ENCODE measurements at places on chromosomes 2 and 18. TPM values are rescaled to one million over a fixed set of nuclear protein-coding genes. Genes with fewer than 3 reads are reported as not detected.

- no peak overlapping the region for H3K4me3 ChIP-seq
- no peaks in the 10 kb centered on the region for H3K36me3 ChIP-seq
- DNase-seq = no peak
- no peak overlapping the region for H3K27ac ChIP-seq
- H3K4me1 ChIP-seq = no peaks in the 10 kb centered on the region
Observed at GRCh38 chr2:175630280-175631244, 371.5 kb downstream of the LNPK start.

The SCYGR4 gene
- total RNA-seq = not detected

- H3K27ac ChIP-seq = no peak overlapping the region
- H3K4me3 ChIP-seq = no peak overlapping the region
- H3K27me3 ChIP-seq = no peaks in the 10 kb centered on the region
- H3K36me3 ChIP-seq = no peaks in the 10 kb centered on the region
- no peak for DNase-seq
- no peaks in the 10 kb centered on the region for H3K4me1 ChIP-seq
Observed at GRCh38 chr2:153230977-153231376, 247.6 kb downstream of the RPRM start.

The ZBTB14 gene
- total RNA-seq = 5.5 TPM

The ABCB11 gene
- 0.02 TPM for total RNA-seq

DNA sequence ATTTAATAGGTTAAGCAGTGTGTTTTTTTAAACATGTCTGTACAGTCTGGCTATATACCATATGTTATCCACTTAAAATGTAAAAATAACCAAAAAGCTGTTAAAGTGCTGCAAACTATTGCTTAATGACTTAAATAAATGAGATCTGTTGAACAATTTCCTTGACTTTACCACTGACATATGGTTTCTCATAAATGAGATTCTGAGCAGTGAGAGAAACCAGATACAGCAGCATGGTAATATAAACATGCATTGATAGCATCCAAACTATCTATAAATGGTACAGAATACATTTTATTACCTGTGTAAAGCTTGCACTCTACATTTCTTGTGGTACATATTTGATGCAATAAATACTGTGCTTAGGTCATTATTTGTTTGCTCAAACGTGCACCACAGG lies 36.3 kb upstream of the TTC21B start:
- no peaks in the 10 kb centered on the region for H3K36me3 ChIP-seq
- H3K4me1 ChIP-seq = no peaks in the 10 kb centered on the region
- no peak overlapping the region for H3K27ac ChIP-seq
- peaks cover 4% of the 10 kb centered on the region for H3K27me3 ChIP-seq
- no peak for DNase-seq
- H3K4me3 ChIP-seq = no peak overlapping the region

The DYSF gene
- total RNA-seq = 0.14 TPM

DNA sequence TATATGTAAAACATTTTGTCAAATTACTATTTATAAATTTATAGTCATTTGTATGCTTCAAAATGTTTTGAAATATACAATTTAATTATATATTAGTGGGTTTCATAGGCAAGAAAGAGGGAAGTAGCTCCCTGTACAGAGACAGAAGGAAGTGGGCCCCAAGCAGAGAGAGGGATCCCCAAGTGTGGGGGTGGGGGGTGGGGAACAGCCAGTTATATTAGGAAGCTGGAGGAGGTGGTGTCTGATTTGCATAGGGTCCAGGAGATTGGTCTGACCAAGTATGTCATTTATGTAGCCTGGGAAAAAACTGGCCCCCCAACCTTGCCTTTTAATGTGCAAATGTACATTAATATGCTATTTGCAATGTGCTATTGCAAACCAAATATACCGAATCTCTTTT lies 76.5 kb upstream of the ZSWIM2 start:
- no peaks in the 10 kb centered on the region for H3K36me3 ChIP-seq
- peaks cover 1% of the 10 kb centered on the region for H3K27me3 ChIP-seq
- no peak overlapping the region for H3K27ac ChIP-seq
- H3K4me1 ChIP-seq = no peaks in the 10 kb centered on the region

The MDH1B gene
- 0.07 TPM for total RNA-seq

GRCh38 chr2:86223927-86224560 lies 24.8 kb downstream of the MRPL35 start:
- H3K27me3 ChIP-seq = no peaks in the 10 kb centered on the region
- no peaks in the 10 kb centered on the region for H3K36me3 ChIP-seq
- peak overlapping the region; percentile 72 for H3K27ac ChIP-seq

- H3K36me3 ChIP-seq = no peaks in the 10 kb centered on the region
- H3K27me3 ChIP-seq = peaks cover 16% of the 10 kb centered on the region
- no peak for DNase-seq
- no peak overlapping the region for H3K27ac ChIP-seq
Observed at GRCh38 chr2:19559596-19560240, 201.3 kb upstream of the OSR1 start.

- H3K27me3 ChIP-seq = peaks cover 8% of the 10 kb centered on the region
- H3K36me3 ChIP-seq = peaks cover 9% of the 10 kb centered on the region
Observed at GRCh38 chr2:169694894-169695260, 608 bp downstream of the PHOSPHO2 start.

- no peak for DNase-seq
- H3K4me3 ChIP-seq = no peak overlapping the region
- H3K36me3 ChIP-seq = peaks cover 23% of the 10 kb centered on the region
- no peaks in the 10 kb centered on the region for H3K27me3 ChIP-seq
- H3K4me1 ChIP-seq = peaks cover 18% of the 10 kb centered on the region
Observed at GRCh38 chr2:161230959-161231358, 70.7 kb downstream of the TANK start.

- H3K36me3 ChIP-seq = peaks cover 17% of the 10 kb centered on the region
- no peak for DNase-seq
- no peak overlapping the region for H3K27ac ChIP-seq
- H3K4me3 ChIP-seq = no peak overlapping the region
- no peaks in the 10 kb centered on the region for H3K4me1 ChIP-seq
- H3K27me3 ChIP-seq = peaks cover 17% of the 10 kb centered on the region
Observed at GRCh38 chr2:86016581-86016980, 89.1 kb downstream of the POLR1A start.

The RAPGEF4 gene
- not detected for total RNA-seq

GRCh38 chr18:77899972-77900754 lies 650.5 kb downstream of the GALR1 start:
- no peak overlapping the region for H3K27ac ChIP-seq
- H3K27me3 ChIP-seq = no peaks in the 10 kb centered on the region
- H3K4me3 ChIP-seq = no peak overlapping the region
- no peak for DNase-seq
- H3K36me3 ChIP-seq = no peaks in the 10 kb centered on the region

DNA sequence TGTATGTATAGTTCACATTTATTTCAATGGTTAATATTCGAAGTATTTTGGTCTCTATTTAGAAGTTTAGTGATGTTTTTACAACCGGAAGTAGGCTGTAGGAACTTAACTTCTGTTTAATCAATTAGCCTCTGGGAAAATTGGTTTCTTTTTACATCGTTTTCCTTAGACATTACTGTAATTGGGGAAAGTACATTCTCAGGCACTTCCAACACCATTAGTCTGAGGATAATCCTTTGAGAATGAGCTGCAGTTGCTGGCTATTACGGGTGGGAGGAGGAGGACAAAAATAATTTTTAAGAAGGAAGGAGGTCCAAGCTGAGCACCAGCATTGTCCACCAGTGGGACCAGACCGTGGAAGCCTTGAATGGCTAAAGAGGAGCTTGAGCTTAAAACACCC lies 70.4 kb upstream of the ST3GAL5 start:
- H3K4me1 ChIP-seq = no peaks in the 10 kb centered on the region
- H3K27ac ChIP-seq = no peak overlapping the region
- no peak overlapping the region for H3K4me3 ChIP-seq
- no peak for DNase-seq
- no peaks in the 10 kb centered on the region for H3K36me3 ChIP-seq

GRCh38 chr18:59200787-59201186 lies 19.2 kb upstream of the GRP start:
- no peak overlapping the region for H3K27ac ChIP-seq
- peak; percentile 32 for DNase-seq
- H3K4me1 ChIP-seq = peaks cover 5% of the 10 kb centered on the region
- H3K4me3 ChIP-seq = no peak overlapping the region

- H3K4me1 ChIP-seq = peaks cover 76% of the 10 kb centered on the region
- no peaks in the 10 kb centered on the region for H3K27me3 ChIP-seq
- no peak overlapping the region for H3K4me3 ChIP-seq
- no peak overlapping the region for H3K27ac ChIP-seq
Observed at GRCh38 chr2:69188182-69188900, 175.4 kb downstream of the ANTXR1 start.

DNA sequence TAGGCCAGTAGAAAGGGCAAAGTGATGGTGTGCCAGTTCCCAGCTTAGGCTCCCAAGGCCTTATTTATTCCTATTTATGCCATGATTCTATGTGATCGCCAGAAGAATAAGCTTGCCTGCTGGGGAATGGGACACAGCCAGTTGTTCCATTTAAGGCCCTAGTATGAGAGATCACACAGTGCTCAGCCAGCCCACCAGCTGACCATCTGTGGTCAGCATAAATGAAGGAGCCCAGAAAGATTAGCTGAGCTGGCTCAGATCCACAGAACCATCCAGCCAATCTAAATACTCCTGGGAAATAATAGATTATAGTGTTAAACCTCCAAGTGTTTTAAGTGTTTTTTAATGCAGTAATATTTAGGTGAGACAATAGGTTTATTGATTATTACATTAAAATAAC lies 12.6 kb upstream of the L3MBTL4 start:
- H3K4me3 ChIP-seq = no peak overlapping the region
- no peak for DNase-seq
- H3K27me3 ChIP-seq = no peaks in the 10 kb centered on the region
- 0 out of 2 replicates have a peak, but pooled peaks cover 5% of the 10 kb centered on the region for H3K36me3 ChIP-seq
- no peak overlapping the region for H3K27ac ChIP-seq

- DNase-seq = peak; percentile 83
- no peaks in the 10 kb centered on the region for H3K27me3 ChIP-seq
- peak overlapping the region; percentile 96 for H3K27ac ChIP-seq
- H3K36me3 ChIP-seq = no peaks in the 10 kb centered on the region
Observed at GRCh38 chr18:45168866-45169600, 446.2 kb upstream of the SLC14A2 start.

- no peak for DNase-seq
- H3K27ac ChIP-seq = no peak overlapping the region
- H3K27me3 ChIP-seq = peaks cover 6% of the 10 kb centered on the region
- no peak overlapping the region for H3K4me3 ChIP-seq
- H3K36me3 ChIP-seq = no peaks in the 10 kb centered on the region
Observed at GRCh38 chr2:157911750-157912149, 35.6 kb upstream of the ACVR1 start.

The SULT1C4 gene
- not detected for total RNA-seq

- H3K36me3 ChIP-seq = peaks cover 11% of the 10 kb centered on the region
- peaks cover 6% of the 10 kb centered on the region for H3K4me1 ChIP-seq
- H3K27me3 ChIP-seq = peaks cover 14% of the 10 kb centered on the region
Observed at GRCh38 chr2:109429567-109430328, 184.0 kb downstream of the SEPTIN10 start.

DNA sequence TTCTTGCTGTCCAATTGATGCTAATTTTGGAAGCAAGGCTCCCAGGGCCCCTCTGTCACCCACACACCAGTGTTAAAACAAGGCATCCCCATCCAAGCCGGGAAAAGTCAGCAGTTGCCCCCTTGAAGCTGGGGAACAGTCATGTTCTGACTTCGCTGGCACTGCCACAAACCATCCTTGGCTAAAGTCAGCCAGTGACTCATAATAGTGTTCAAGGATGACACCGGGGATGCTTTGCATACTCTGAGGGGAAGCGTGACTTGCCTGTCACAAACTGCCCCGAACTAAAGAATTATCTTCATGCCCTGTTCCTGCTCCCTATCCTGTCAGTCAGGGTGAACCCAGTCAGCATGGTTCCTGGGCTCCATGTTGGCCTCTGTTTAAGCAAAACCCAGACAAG lies 37.0 kb downstream of the TGFA start:
- no peak overlapping the region for H3K4me3 ChIP-seq
- no peaks in the 10 kb centered on the region for H3K36me3 ChIP-seq
- H3K27ac ChIP-seq = no peak overlapping the region
- peaks cover 17% of the 10 kb centered on the region for H3K27me3 ChIP-seq
- peak; percentile 59 for DNase-seq

GRCh38 chr2:72109904-72110303 lies 37.8 kb downstream of the CYP26B1 start:
- H3K27ac ChIP-seq = no peak overlapping the region
- peaks cover 21% of the 10 kb centered on the region for H3K27me3 ChIP-seq
- no peak for DNase-seq
- no peak overlapping the region for H3K4me3 ChIP-seq
- H3K4me1 ChIP-seq = peaks cover 19% of the 10 kb centered on the region
- no peaks in the 10 kb centered on the region for H3K36me3 ChIP-seq
